ENCODE measurements at places on chromosomes 12 and 14.

DNA sequence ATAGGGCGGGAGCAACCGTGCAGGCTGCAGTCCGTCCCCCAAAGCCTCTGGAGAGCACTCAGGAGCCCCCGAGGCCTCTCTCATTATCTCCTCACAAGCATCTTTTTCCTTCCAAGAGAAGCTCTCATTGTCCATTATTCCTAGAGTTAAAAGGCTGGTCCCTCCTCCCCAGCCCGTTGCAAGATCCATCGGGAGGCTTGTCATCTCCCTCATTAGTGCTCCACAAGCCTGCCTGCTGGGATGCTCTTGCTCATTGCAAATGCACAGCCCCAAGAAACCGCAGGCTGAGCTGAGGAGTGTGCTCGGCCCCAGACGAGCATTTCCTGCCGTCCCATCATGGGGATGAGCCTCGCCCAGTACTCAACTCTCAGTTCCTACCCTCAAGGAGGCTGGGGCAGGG, 23.3 kb downstream of the NUAK1 start:
- no peak for DNase-seq

- no peak for DNase-seq
Measured at GRCh38 chr14:31419179-31419966, 977 bp downstream of the HEATR5A start.

- DNase-seq = no peak
Measured at GRCh38 chr12:9699898-9700605, 30.5 kb downstream of the CLEC2D start.

- no peak for DNase-seq
Measured at GRCh38 chr12:118098401-118098800, 5.4 kb downstream of the VSIG10 start.

DNA sequence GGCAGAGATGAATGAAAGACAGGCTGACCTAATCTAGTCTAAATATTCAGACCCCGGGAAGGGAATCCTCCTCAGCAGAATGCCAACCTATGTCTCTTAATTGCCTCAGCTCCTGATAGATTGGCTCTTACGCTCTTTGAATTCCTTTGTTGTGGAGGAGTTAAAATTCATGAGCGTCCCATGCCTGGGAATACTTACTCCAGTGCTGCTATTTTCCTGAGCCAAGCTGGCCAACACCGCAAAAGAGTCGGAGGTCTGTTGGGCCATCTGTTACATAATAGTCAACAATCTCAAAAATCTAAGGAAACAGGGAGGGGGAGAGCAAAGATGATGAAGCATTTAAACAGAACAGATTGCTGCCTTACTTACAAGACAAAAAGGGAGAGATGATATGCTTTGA, 182.8 kb downstream of the ASCL1 start:
- no peak for DNase-seq

GRCh38 chr12:132362996-132363660, 33.7 kb upstream of the GALNT9 start:
- DNase-seq = no peak

DNA sequence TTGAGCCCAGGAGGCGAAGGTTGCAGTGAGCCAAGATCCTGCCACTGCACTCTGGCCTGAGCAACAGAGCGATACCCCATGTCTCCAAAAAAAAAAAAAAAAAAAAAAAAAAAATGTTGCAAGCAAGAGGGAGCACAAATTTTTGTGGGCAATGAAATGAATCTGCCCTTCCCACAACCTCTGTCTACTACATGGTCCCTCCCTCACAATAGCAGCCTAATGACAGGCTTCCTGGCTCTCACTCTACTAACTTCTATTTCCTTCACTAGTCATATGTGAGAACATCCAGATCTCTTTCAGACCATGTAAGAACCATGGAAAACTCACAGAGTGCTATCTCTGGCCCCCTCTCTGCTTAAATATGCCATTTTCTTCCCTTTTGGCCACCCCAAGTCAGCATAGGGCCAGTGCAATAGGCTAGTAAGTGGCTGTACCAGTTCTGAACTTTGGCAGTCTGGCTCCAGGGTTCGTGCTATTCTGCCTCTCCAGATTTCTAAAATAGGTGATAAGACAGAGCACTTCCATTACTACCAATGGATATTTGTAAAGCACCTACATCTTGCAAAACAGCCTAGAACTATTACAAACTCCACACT, 7.1 kb downstream of the OSBPL8 start:
- no peak for DNase-seq

- DNase-seq = no peak
Measured at GRCh38 chr12:6311822-6312528, 1.5 kb downstream of the PLEKHG6 start.

Measured in GM13977 (cell line).